Calu3 (cell line): ENCODE measurements at places on chromosomes 5 and 9. TPM values are rescaled to one million over a fixed set of nuclear protein-coding genes. Genes with fewer than 3 reads are reported as not detected.

Gene AK8
- total RNA-seq = 1.4 TPM in 2 replicates

Gene CYSRT1
- 3.0 and 3.6 TPM in 2 replicates for total RNA-seq

Gene MSANTD3
- total RNA-seq = 16.3 and 23.5 TPM in 2 replicates

Gene CNTFR
- 0.44 TPM in 1 of 2 replicates, not detected in the other for total RNA-seq

Gene RPS14
- 2,194 and 2,330 TPM in 2 replicates for total RNA-seq

Gene TSSK1B
- total RNA-seq = not detected in 2 replicates

Gene PDE8B
- 0.54 and 0.66 TPM in 2 replicates for total RNA-seq

Gene GCNT4
- total RNA-seq = 4.5 and 5.8 TPM in 2 replicates
